ENCODE measurements at places on chromosomes 12 and 14.

DNA sequence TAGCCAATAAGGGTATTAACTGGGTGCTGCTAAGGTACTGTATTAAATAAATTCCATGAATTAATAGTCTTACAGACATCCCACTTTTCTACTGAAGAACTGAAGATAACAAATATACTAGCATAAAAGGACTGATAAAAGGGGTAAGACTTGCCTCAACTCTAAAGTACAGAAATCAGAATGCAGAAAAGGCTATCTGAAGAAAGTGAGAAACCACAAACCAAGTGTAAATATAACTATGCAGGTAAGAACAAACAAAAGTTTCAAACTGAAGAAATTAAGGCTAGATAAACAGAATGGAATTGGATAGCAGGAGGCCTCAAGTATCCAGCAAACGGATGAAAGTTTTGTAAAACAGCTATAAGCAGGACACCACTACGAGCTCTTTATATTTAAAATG lies 29.5 kb downstream of the YAF2 start:
- DNase-seq = no peak

- DNase-seq = no peak
Measured at GRCh38 chr14:61064210-61064609, 83.2 kb downstream of the SLC38A6 start.

DNA sequence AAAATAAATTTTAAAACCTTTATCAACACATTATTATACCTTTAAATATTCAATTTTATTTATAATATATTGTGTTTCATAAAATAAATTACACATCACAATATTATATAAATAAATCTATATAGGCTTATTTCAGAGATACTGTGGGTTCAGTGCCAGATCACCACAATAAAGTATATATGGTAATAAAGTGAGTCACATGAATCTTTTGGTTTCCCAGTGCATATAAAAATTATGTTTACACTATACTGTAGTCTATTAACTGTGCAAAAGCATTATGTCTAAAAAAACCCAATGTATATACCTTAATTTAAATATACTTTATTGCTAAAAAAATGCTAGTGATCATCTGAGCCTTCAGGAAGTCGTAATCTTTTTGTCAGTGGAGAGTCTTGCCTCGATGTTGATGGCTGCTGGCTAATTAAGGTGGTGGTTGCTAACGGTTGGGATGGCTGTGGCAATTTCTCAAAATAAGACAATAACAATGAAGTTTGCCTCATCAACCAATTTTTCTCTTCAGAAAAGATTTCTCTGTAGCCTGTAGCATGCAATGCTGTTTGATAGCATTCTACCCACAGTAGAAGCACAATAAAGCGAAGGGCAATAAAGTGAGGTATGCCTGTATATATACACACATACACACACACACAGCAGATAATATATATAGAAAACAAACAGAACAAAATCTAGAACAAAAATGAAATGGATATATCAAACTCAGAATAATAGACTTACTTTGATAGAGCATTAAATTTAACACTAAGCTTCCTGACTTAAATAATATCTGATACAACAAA lies 32.4 kb downstream of the CCDC59 start:
- no peak for DNase-seq

DNA sequence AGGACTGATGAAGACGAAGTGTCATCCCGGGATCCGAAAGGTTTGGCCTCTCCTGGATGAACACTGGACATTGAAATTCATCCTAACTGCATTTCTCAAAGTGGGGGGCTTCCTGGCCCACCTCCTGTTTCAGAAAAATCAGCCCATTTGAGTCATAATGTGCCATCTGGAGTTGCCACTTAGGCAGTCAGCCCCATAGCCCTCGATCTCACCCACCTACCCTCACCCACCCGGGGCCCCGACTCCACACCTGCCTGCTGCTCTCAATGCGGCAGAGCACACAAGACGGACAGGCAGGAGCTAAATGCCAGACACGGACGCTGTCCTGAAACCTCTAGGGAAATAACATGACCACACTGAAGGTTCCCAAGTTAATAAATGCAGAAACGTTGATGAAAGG lies 12.6 kb downstream of the DLK1 start:
- DNase-seq = peak; percentile 88

DNA sequence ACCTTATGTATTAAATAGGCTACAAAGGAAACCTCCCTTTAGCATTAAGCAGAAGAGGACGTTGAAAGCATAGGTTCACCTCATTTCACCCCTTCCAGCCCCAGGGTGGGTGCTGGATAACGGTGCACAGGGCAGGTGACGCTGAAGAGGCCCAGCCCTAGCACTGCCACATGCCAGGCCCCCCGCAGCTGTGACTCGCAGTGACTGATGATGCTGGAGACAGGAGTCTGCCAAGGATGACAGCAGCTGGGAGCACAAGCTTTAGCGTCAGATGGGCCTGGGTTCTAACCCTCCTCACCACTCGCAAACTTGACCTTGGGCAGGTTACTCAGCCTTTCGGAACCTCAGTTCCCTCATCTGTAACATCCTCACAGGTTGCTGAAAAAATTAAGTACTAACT lies 76.7 kb downstream of the TBK1 start:
- DNase-seq = no peak

GRCh38 chr12:16531621-16532020 lies 74.3 kb downstream of the LMO3 start:
- no peak for DNase-seq

DNA sequence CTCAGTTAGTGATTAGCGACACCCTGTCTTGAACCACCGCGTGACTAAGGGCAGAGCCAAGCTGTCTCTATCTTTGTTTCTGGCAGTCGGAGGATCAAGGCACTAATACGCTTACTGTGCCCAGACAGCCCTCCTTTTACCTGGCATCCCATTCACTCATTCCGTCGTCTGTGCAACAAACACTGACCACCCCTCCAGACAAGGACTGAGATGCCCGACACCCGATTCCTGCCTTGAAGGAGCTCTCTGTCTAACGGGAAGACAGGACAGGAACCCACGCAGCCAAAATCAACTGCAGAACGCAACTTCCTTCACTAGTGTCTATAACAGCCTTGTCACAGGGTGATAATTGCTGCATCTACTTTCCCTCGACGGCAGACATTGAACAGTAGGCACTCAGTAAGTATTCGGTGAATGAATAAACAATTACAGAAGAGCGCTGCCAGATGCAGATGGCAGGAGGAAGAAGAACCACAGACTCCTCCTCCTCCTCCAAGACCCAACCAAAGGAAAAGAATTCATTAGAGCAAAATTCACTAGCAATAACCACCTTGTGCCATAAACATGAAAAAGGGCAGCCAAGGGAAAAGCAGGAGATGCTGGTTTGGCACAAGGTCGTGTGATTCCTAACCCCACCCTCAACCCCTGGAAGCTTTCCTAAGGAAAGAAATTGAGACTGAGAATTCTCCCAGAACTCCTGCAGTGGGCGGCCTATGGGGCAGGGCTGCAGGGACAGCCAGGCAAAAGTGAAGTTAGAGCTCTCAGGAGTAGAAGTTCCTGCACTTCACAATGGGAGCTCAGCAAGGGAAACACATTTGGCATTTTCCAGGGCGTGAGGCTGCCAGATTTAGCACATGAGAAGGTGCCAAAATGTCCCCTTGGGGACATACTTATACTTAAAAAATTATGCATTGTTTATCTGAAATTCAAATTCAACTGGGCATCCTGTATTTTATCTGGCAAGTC lies 186.6 kb upstream of the DIO3 start:
- peak; percentile 62 for DNase-seq

DNA sequence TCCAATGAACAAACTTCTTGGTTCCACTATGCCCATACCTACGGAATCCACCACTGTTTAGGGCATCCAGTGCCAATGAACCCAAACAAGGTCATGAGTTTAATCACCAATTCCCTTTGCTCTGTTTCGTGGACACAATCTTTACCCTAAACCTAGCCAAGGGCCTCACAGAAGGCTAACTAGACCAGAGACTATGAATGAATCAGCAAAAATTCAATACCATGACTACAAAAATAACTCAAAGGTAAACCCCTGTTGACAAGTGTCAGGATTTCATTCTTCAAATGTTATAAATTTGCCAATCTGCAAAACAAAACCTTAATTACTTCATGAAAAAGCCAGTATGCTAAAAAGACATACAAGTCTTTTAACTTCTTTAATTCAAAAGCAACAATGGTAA lies 96.7 kb downstream of the CEP128 start:
- DNase-seq = no peak

DNA sequence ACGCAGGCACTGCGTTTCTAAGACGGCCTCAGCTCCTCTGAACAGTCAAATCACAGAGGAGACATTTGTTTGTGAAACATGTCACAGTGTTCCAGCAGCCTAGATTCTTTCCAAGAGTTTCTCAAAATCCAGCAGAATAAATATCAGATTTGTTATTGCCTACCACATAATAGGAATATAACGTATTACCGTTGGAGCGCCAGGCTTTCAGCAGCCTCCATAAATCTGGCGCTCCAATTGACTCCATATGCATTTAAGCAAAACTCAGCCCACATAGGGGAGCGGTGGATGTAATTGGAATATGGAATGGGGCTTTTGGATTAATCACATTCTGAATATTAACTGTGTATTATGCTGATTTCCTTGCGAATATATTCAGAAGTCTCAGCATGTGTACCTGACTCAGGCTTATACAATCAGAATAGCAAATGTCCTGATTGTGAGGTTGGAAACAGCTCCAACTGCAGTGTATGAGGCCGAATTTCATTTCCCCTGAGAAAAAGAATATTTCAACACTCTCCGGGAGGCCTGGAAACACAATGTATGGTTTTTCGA lies 174.0 kb downstream of the ASCL4 start:
- DNase-seq = no peak

DNA sequence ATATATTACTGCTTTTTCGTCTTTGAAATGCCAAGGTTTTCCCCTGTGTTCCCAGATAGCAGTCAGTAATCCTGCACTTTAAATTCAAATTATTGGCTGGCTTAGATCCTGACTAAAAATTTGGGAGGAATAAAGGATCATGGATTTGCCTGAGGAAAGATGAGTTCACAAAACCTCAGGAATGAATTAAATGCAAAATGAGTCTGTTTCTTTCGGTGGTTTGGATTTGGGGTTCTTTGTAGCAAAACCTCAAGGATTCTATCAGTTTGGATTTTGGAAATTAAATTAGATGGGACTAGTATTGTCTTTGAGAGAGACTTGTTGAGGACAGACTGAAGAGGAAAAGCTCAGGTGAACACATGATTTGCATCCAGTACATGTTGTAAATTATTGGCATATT lies 36.1 kb downstream of the PPFIBP1 start:
- no peak for DNase-seq

DNA sequence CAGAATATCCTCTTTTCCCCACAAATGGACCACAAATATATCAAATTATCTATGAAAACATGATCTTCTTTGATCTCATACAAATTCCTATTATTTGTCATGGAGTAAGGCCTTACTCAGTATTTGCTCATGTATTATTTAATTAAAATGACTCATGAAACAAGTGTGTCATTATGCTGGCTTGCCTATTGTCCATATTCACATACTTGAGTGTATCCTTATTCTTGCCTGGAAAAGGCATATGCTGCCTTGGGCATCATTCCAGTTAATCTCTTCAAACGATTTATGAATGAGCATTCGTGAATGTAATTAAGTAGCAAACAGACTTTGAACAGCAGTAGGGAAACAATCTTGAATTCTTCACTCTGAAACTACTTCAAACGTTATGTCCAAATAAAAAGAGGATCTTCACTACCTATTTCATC lies 22.6 kb upstream of the SNRPF start:
- DNase-seq = no peak

GRCh38 chr12:51076236-51076930 lies 7.0 kb downstream of the CSRNP2 start:
- no peak for DNase-seq

GRCh38 chr12:68349220-68349621 lies 17.1 kb upstream of the MDM1 start:
- DNase-seq = no peak

- no peak for DNase-seq
Measured at GRCh38 chr14:76539130-76539529, 163.2 kb downstream of the ESRRB start.

GRCh38 chr12:77324416-77324762 lies 259.0 kb upstream of the E2F7 start:
- no peak for DNase-seq
